Left cardiac atrium (tissue), 4 donors: ENCODE measurements at places on chromosomes 13 and 19.

DNA sequence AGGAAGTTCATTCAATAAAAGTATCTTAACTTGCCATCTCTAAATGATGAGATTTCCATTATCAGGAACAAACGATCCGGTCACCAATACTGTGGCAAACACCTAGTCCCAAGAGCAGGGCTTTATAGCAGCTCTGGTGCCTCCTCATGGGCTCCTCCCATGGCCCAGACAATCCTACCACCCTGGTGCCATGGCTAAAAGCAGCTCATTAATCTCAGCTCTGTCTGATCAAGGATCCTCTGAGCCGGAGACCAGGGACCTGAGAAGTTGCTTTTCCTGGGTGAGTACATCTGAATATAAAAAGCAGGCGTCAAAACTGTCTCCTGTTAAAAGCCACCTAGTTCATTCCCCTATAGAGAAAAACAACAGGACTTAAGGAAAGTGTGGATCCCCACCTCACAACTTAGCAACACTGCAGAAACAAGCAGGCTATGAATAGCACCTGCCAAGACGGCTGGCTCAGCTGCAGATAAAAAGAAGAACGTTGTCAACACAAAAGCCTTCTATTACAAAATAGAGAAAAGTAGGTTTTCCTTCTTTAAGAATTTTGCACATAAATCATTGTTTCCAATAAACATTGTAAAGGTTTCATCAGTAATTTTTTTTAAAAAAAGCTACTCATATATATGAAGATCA, 30.3 kb downstream of the TSHZ3 start:
- DNase-seq = no peak

GRCh38 chr13:77554069-77554468, 18.6 kb downstream of the SCEL start:
- no peak for DNase-seq

DNA sequence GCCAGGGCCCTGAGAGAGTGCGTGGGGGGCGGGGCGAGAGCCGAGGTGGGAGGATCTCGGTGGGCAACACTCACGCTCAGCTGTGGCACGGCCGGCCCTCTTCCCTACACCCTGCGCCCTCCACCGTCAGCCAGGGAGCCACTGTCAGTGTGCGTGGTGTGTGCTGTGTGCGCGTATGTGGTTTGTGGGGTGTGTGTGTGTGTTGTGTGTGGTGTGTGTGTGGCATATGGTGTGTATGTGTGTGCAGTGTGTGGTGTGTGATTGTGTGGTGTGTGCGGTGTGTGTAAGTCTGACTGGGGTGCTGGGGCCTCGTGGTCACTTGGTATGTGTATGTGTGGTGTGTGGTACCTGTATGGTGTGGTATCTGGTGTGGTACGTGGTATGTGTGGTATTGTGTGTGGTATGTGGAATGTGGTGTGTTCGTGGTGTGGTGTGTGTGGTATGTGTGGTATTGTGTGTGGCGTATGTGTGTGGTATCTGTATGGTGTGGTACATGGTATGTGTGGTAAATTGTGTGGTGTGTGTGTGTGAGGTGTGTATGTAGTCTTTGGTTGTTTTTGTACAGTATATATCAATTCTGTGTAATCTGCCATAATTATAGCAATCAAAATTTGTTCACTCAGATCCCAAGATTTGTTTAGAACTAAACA, 5.1 kb downstream of the GRK1 start:
- DNase-seq = no peak

DNA sequence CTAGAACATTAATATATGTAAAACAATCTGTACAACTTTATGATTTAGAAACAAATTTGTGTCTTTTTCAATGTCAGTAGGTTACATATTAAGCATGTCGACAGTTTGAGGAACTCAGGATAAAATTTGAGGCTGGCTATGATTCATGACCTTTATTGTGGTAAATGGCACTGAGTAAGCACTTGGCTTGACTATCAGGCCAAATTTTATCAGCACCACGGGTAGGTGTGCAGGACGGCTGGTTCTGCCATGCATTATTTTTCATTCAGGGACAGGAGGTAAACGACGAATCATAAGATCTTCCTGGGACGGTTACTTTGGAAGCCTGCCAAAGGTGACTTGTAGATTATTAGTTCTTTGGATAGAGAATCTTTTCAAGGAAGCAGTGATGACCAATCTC, 19.9 kb upstream of the CYP4F8 start:
- no peak for DNase-seq

DNA sequence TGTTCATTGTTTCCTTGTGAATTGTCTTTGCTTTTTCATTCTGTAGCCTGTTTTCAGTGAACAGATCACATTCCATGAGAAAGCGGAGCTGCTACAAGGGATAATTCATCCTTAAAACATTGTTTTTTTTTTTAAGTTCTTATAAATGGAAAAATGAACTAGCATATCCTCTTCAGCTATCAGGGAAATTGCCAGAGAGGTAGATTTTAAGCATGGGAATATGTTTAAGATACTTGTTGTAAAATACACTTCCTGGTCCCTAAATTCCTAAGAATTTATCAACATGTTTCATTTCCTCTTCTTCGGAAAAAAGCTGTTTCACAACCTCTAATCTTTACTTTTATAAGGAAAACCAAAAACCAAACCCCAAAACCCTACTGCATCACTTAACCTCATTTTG, 238.0 kb downstream of the POSTN start:
- DNase-seq = no peak

DNA sequence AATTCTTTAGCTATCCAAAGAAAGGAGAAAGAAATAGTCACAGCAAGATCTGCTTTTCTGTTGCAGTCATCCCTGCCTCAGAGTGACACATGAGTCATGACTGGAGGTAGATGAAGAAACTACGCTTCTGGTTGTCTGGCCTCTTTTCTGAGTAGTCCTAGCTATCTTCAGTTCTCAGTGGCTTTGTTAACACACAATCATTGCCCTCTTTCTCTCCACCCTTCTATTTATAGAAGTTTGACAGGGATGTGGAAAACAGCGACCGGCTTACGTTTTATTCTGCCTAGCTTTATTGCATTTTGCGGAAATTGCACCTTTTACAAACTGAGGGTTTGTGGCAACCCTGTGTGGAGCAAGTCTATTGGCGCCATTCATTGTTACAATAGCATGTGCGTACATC, 26.7 kb downstream of the SPATA13 start:
- DNase-seq = no peak

GRCh38 chr19:41895745-41896580, 13.0 kb downstream of the ARHGEF1 start:
- no peak for DNase-seq

DNA sequence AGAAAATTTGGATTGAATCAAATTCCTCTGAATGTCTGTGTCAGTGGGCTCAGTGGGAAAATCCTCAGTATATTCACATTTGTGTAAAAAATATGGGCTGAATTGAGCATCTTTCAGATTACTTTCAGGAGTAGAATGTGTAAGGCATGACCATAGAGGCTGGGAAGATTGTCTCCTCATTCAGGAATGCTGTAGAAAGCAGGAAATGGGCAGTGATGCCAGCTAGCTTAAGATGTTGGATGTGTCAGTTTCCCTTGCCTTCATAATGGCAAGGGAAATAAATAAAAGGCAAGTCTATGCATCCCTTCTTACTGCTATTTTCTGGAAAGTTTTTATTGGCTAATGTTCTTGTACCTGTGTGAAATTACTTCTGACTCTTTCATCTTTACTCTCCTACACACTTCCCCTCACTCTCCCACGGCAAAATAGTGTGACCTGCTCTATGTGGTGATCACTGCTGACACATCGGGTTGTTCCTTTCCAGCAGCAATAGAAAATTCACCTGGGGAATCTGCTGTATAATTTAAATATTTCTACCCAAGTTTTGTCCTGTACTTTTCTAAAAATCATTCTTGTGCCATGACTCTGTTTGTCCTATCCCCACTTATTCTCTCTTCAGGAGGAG, 103.2 kb downstream of the LMO7 start:
- no peak for DNase-seq

DNA sequence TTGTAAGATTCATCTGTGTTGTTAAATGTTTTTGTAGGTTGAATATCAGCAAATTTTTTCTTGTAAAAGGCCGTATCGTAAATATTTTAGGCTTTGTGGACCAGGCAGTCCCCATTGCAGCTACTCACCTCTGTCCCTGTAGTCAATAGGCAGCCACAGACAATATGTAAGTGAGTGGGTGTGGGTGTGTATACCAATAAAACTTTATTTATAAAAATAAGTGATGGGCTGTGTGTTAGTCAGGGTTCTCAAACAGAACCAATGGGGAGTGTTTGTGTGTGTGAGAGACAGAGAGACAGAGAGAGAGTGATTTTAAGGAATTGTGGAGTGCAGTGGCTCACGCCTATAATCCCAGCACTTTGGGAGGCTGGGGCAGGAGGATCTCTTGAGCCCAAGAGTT, 37.6 kb upstream of the NFIC start:
- DNase-seq = no peak

- peak; percentile 79 for DNase-seq
Measured at GRCh38 chr19:38321646-38322196, 2.1 kb downstream of the KCNK6 start.

- no peak for DNase-seq
Measured at GRCh38 chr19:14094854-14095253, 4.3 kb upstream of the SAMD1 start.

DNA sequence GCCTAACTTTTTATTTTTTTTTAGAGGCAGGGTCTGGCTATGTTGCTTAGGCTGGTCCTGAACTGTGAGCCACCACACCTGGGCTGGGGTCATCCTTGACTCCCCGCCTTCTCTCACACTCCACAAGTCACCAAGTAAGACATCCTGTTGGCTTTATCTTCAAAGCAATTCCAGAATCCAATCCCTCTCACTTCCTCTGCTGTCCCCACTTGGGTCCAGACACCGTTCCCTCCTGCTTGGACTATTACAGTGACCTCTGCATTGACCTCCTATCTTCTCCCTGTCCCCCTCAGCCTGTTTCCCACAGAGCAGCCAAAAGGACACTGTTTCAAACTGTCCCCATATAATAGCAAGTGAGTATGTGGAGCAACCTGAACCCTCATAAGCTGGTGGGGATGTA, 4.7 kb upstream of the GNG8 start:
- no peak for DNase-seq

DNA sequence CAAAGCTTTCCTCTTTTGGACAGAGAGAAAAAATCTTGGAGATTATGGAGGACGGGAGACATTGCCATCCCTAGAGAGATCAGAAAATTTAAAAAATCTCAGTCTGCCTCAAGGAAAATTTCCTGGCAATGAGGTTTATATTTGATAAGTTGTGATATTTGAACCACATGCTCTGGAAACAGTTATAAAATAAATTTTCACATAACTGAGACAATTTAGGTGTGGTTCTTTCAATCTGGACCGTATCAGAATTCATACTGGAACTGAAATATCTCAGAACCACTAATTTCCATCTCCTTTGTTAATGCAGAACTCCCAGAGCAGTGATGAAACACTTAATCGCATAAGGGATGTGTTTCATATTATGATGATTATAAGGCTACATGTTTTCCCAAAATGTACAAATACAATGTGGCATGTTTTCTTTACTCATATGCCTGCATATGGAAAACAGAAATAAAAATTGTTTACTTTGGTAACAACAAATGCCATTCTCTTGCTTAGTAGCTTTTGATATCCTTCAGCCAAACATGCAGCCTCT, 13.7 kb downstream of the UBE2L5 start:
- no peak for DNase-seq

DNA sequence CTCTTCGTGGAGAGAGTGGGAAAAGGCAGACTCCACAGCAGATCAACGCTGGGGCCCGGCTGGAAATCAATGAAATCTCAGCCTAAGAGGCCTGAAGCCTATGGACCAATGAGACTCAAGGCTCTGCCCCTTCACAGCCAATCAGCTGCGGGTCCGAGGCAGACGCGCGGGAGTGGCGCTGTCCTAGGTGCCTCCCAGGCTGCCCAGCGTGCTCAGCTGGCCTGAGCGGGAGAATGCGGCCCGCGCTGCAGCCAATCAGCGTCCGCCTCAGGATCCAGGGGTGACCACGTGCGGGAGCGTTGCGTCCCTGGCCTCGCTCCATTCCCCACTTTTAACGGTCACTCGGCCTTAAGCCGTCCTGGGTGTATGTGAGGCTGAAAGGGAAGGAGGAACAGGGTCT, at the start of gene ZBTB32:
TSS of gene ZBTB32 (plus strand) at position 341 of the 400 bp plus-strand sequence. CDS start 10,069 bp downstream, outside the sequence.
- no peak for DNase-seq

DNA sequence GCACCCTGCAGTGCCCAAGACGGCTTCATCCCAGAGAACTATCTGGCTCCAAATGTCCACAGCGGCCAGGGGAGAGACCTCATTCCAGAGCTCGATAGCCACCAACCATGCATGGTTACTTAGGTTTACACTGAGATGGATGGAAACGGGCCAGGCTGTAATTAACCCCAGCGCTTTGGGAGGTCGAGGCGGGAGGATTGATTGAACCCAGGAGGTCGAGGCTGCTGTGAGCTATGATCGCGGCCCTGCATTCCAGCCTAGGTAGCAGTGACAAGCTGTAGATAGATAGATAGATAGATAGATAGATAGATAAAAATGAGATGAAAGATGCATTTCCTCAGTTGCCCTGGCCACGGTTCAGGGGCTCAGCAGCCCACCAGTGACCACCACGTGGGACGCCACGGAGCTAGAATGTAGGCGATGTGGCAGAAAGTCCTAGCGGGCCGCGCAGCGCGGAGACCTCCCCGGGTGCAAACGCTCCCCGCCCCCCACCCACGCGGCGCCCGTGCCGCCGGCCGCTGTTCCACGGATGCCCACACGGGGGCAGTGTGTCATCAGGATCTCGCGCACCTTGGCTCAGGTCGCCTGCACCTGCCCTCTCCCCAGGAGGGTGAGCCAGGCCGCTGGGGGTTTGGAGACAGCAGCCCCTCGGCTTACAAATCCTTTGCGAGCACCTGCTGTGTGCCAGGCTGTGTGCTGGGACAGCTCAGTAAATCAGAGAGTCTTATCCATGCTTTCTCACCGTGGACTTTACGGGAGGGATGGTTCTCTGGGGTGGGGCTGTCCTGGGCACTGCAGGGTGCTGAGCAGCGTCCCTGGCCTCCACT, 13.5 kb upstream of the TLE5 start:
- peak; percentile 68 for DNase-seq

- DNase-seq = no peak
Measured at GRCh38 chr19:19475849-19476828, 39.2 kb downstream of the TSSK6 start.

DNA sequence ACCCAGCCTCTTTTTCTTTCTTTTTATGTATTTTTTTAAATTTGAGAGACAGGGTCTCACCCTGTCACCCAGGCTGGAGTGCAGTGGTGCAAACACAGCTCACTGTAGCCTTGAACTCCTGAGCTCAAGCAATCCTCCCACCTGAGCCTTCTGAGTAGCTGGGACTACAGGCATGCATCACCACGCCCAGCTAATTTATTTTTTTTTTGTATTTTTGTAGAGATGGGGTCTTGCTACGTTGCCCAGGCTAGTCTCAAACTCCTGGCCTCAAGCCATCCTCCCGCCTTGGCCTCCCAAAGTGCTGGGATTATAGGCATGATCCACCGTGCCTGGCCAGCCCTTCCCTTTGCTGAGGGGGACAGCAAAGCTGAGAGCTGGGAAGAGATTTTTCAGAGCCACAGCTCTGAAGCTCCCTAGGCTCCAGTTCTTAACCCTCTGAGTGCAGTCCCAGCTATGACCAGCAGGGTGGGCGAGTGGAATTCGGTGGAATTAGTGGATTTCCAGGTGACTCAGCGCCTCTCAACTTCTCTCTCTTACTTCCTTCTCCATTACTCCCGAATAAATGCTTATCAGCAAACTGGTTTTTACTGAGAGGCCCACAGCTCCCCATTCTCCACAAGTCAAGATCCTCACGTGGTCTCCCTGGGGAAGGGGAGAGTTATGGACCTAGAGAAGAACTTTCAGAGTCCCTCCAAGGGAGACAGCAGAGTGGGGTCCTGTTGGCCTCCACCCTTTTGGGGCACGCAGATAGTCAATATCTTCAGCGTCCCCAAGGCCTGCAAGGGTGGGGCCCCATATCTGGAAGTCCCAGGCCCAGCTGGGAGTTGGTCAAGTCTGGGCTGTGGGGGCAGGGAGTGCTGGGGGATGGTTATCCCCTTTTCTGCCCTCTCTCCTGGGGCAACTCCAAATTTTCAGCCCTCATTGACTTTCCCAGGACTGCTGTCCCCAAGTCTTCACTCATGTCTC, 1.2 kb downstream of the BLVRB start:
- peak; percentile 87 for DNase-seq
